Activated CD8-positive, alpha-beta memory T cell treated with anti-CD3 and anti-CD28 coated beads for 1 hour (primary cell): ENCODE measurements at places on chromosomes 3 and 15.

GRCh38 chr3:11719406-11720303, 75.9 kb upstream of the VGLL4 start:
- peak; percentile 65 for DNase-seq

GRCh38 chr15:96333131-96334016, 2.9 kb downstream of the NR2F2 start:
- DNase-seq, result no peak

- no peak for DNase-seq
Observed at GRCh38 chr3:167884481-167884880, 149.0 kb downstream of the SERPINI1 start.

DNA sequence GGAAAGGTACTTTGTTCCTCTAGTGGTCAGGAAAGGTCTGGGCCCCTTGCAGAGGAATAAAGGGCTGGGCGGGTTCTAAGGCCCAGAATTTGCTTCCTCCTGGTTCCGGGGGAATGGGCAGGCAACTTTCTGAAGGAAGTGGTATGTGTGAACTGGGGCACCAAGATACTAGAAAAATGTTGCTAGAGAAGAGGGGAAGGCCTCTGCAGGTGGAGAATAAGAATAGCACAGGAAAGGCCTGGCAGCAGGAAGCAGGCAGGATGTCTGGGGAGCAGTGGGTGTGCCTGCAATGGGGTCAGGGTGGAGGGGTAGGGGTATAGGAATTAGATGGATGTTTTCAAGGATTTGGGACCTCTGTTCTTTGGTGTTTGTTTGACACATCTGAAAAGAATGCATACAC, 2.0 kb downstream of the SLC22A13 start:
- DNase-seq, result no peak

GRCh38 chr3:194103505-194103904, 32.4 kb upstream of the HES1 start:
- DNase-seq, result no peak

DNA sequence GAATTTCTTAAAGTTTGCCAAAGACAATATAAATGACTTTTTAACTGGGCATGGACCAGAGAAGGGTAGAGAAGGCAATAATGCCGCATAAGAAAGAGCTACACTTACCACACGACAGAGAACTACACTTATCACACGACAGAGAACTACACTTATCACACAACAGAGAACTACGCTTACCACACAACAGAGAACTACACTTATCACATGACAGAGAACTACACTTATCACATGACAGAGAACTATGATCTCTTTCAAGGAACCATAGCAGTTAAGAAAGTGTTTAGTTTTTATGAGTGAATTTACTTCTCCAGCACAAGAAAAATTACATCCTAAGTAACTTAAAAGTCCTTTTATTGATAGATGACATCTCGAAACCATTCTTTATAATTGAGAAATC, 32.0 kb downstream of the DCUN1D1 start:
- no peak for DNase-seq

GRCh38 chr15:90465140-90465929, 64.4 kb upstream of the CRTC3 start:
- DNase-seq, result no peak

GRCh38 chr3:83523470-83524073, 1435.2 kb upstream of the CADM2 start:
- no peak for DNase-seq

GRCh38 chr3:108079877-108080276, 11.0 kb downstream of the CD47 start:
- no peak for DNase-seq

- no peak for DNase-seq
Observed at GRCh38 chr15:50968353-50968752, 59.9 kb downstream of the AP4E1 start.

DNA sequence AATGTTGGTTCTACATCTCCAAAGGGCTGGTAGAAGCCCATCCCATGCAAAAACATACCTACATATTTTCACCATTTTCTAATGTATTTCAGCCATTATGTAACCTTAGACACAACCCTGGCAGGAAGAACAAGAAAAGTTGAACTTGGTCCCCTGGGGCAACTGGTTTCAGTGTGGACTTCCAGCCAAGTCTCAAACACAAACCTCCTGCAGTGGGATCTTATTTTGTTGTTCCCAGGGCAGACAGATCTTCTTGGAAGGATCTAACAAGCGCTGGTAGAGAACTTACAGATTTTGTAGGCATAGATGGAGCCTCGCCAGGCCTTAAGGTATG, 96.3 kb downstream of the ADAMTS17 start:
- no peak for DNase-seq

DNA sequence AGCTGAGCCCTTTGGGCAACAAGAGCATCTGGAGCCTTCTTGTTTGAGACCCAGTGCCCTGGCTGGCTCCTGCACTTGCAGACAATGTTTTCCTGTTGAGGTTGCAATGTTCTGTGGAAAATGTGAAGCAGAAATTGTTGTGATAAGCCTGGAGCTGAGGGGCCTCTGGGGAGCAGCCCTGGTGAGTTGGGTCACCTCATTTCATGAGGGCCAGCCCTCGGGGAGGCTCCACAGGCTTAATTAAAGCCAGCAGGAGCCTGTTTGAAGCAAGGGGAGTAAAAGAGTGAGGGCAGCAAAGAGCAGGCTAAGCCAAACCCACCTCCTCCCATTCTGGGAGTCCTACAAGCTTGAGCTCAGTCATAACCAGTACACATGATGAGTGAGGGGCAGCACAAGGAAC, 154.3 kb downstream of the ALDH1A2 start:
- DNase-seq, result no peak

- no peak for DNase-seq
Observed at GRCh38 chr15:88190232-88190631, 66.3 kb downstream of the NTRK3 start.

DNA sequence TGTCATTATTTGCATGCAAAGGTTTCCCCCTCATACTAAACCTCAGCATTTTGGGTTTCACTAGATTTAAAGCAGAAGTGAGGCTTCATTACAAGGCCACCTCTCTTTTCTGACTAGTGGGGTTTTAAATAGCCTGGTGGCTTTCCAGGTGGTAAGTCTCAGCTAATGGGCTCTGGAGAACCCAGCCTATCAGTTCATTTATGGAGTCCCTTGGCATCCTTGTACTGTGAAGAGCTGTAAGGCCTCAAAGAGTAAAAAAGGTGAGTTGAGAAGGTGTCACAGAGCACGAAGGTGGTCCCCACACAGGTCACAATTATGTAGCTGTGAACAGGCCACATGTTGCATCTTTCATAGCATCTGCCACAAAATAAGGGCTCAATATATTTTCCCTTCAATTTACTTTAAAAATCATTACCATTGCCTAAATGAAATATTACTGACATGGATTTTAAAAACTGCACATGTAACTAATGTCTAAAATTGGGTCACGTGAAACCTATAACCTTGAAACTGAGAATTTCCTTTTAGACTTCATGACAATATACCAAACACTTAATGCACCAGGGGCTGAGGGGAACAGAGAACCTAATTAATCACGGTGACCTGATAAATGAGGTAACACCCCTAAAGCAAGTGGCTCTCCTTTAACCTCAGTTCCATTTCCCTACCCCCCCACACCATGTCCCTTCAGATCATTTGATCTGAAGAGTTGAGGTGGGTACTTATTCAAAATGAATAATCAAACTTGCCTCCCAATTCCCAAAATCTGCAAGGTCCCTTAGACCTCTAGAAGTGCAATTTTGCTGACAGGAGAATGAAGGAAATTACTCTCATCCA, 1.3 kb downstream of the NGLY1 start:
- DNase-seq, result no peak

DNA sequence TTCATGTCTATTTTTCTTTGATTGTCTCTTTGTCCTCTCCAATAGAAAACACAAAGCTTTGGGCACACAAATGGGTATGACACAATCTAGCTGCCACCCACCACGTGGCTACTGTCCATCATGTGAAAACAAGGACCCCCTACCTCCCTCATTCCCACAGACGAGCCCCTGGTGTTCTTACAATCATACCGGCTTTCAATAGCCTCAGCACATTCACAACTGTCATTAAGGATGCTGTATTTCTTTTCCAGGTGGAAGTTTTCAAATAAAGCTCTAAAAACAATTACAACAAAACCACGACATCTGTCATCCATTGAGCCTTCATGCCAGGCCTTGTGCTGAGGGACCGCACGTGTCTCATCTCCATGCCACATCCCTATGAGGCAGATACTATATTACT, 552.6 kb upstream of the ADAMTS9 start:
- no peak for DNase-seq

DNA sequence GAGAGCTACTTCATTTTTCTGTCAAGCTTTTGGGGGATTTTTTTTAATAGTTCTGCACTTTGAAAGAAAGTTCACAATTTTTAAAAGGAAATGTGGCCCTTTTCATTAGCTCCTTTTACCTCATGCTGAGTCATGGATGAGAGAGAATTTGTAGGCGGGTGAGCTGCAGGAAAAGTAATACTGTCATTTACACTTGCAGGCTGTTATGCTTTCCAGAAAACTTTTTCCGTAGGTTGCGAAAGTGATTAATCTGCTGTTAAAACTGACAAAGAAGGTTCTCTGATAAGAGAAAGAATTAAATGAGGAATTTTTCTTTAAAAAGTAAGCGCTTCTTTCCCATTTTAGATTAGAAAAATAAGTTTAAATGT, 430.2 kb downstream of the LPP start:
- DNase-seq, result no peak

DNA sequence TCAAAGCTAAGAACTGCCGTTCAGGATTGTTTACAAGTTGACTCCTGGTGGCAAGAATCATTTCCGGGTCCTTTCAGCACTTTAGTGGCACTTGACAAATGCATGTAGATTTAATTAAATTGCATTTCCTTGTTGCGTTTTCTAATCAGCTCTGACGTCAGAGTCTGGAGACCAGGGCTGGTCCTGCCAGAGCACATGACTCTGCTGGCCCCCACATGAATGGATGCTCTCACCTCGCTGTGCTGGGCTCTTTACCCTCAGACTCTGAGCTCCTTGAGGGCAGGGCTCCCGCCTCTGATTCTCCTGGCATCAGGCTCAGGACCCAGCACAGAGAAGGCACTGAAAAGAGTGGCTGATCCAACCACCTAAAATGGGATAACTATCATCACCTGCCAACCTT, 69.4 kb downstream of the FEM1B start:
- DNase-seq, result no peak

DNA sequence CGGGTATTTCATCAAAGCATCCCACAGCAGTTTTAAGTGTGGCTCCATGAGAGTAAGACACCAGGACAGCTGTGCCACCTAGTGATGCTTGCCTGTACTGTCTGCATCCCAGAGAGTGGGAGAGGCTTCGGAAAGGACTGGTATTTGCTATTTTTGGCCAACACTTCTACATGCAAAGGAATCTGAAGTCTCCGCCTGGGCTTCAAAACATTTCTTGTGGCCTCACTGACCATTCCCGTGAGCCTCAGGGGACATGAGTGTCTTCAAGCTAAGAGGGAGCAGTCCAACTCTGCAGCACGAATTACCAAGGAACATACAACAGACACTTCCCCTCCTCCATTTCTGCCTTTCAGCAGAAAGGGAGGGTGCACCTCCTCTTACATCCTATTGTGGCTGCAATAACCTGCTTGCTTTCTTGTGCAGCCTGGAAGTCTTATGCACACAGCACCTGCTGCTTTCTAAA, 177.5 kb downstream of the RORA start:
- no peak for DNase-seq

DNA sequence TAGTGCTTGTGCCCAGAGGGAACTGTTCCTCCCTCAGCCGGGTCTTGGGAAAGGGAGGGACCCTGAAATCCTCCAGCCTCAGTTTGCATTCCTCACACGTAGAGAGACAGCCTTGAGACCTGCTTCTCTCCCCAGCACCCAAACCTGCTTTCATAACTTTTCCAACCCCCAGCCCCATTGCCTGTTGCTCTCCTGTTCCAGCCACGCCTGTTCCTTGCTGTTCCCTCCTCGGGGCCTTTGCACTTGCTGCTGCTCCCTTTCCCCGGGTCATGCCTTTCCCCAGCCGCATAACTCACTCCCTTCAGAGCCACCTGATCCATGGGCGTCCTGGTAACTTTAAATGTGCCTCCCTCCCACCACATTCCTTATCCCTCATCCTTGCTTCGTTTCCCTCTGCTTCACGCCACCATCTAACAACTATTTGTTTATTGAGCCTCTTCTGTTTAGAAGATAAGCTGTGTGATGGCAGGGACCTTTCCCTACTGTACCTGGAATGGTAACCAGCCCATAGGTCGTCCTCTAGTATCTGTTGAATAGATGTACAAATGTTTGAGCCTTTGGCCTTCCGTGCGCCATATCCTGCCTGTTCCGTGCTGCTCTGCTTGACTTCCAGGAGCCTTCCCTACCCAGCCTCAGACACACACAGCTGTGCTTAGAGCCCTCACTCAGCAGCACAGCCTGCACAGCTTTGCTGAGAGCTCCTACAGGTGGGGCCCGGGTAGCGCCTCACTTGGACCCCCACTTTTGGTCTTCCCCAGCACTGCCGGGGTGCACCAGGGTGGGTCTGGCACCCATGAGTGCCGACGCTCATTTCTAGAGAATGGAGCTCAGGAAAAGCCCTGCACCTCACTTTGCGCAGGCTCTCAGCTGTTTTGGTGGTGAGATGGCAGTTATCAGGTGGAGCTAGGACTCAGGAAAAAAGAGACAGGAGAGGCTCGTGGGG, 60.2 kb downstream of the SCN5A start:
- DNase-seq, result no peak

GRCh38 chr3:39189959-39190269, 2.5 kb downstream of the XIRP1 start:
- no peak for DNase-seq

DNA sequence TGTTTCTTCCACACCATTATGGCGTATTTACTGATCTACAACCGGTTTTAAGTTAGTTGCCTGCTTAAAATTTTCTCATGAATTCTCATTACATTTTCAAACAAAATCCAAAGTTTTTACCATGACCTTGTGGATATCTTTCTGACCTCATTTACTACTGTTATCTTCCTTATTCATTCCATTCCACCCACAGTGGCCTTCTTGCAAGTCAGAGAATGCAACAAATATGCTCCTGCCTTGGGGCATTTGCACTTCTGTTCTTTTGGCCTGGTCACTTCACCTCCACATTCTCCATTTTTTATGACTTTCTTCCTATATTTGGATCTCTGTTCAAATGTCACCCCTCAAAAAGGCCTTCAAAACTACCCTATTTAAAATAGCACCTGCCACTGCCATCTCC, 8.8 kb upstream of the SLC15A2 start:
- DNase-seq, result no peak

- DNase-seq, result no peak
Observed at GRCh38 chr3:149585401-149585726, 72.5 kb downstream of the WWTR1 start.
